T-helper 2 cell treated with Interferon-gamma antibody and Interleukin-4, amounts not matched to agents 5 μg/mL and 100 μg/mL, for 36 hours (primary cell): ENCODE measurements at places on chromosomes 4 and X.

- DNase-seq = no peak
These were observed at the start of gene ENPP6 for GRCh38 chr4:184217634-184218033. TSS of gene ENPP6 (minus strand) at chr4:184217873. CDS start at chr4:184217819, 54 bp downstream.

GRCh38 chr4:95170176-95170575 is 378.6 kb downstream of the UNC5C start:
- DNase-seq = no peak

DNA sequence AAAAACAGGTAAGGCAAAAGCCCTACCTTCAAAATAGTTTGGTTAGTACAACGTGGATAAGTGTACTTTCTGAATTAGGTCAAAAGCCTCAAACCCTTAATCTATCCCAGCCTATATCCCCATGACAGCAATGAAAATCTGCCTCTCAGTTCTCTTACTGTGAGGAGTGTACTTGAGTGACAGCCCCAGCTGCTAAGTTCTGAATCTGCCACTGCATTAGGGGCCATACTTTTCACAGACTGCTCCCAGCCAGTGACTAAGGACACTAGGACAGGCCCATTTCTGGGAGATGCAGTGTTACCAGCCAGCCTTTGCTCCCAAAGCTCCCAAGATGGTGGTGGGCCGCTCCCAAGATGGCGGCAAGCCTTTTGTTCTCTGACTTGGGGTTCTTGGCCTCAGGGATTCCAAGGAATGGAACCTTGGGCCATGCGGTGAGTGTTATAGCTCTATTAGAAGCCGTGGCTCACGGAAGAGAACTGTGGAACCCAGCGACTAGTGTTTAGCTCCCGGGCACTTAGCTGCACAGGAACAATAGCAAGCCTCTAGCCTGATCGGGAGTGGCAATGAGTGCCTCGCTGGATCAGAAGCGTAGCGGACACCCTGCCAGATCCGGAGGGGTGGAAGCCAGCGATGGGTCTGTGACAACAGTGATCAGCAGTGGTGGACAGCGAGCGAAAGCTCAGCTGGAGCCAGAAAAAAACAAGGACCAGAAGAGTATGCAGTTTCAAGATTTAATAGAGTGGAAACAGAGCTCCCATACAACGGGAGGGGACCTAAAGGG is 175.6 kb upstream of the NRK start:
- DNase-seq = no peak

GRCh38 chr4:102037566-102037965 is 247.0 kb downstream of the BANK1 start:
- DNase-seq = no peak

DNA sequence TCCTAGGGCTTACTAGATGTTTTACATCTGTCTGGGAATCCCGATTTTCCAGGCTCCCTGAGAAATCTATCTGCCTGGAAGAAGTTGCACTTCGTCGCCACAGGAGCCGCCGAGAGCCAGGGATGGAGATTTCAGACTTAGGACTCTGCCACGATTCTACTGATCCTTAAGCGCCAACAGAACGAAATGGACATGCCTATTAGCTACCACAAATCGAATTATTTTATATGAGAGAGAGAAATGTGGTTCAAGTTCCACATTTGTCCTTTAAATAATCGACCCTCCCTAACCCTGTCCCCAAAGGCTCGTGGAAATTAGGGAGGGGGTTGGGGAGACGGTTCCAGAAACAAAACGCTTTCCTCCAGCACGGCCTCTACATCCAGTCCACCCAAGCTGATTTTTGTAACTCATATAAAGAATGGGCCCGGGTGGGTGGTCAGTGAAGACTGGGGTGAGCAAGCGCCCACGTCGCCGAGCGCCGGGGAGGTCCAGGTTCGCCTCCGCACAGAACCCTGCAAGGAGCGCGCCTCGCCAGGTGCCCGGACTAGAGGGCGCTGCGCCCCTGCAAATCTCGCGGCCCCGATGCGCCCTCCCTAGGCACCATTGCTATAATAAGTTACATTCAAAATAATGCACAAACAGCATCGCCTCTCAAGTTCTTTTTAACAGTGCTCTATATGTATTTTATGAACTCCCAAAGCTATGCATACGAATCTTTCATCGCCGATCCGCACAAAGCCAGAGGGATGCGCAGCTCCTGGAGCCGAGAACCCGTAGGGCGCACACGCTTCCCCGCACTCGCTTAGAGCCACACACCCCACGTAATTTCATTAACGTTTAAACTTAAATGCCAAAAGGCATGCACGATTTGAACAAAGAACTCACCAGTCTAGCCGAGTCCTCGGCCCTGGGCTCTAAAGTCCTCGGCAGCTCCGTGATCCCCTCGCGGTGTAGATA is 2.1 kb upstream of the FAT1 start:
- DNase-seq = no peak

DNA sequence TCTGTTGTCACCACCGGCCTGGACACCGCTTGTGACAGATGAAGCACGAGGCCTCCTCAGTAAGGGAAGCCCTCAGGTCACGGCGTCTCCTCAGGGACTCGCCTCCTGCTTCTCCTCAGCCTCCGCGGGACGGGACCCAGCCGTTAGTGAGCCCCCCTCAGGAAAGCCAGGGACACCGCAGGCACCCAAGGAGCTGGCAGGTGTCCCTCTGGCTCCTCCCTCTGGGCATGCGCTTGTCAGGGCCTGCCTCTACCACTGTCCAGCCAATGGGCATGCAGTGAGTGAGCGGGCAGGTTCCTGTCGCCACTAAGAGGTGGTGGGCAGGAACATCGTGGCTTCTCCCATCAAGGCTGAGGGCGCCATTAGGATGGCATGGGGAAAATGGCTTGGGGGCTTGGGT is 23.5 kb upstream of the CT55 start:
- no peak for DNase-seq

- no peak for DNase-seq
These were observed 17.4 kb downstream of the C4orf51 start for GRCh38 chr4:145697332-145697731.

DNA sequence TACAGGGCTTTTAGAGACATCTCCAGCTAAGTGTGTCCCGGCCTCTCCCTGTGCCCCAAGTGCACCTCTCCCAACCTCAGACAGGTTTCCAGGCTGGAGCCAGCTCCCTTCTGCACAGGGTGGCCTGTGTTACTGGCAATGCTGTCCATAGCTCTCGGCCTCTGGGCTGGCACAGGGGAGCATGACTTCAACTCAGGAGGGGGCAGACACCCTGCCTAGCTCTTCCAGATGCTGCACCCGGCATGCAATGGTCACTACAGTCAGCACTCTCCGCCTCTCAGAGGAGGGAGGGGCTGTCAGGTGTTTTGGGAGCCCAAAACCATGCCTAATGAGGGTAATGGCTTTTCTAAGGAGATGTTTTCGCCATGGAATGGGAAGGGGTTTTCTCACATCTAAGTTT is 2.4 kb upstream of the IRAK1 start:
- no peak for DNase-seq

GRCh38 chr4:14329228-14329627 is 673.1 kb upstream of the CPEB2 start:
- no peak for DNase-seq
